ENCODE measurements at places on chromosomes 1 and 21.

DNA sequence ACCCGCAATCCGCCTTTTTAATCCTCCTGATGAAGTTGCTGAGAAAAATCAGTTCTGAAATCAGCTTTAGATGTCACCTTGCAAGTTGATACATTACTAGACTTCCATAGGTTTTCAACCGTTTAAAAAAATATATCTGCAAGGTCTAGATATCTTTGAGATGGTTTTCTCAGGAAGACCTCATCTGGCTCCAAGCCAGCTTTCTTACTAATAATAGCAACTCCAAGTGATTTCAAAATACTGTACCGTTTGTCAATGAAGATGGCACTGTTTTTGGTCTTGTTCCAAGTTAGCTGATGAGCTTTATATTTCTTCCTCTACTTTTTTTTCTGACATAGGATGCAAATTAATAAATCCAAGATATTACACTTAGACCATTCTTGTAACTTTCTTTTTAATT lies 40.3 kb downstream of the LRRC8C start:
- no peak for DNase-seq

DNA sequence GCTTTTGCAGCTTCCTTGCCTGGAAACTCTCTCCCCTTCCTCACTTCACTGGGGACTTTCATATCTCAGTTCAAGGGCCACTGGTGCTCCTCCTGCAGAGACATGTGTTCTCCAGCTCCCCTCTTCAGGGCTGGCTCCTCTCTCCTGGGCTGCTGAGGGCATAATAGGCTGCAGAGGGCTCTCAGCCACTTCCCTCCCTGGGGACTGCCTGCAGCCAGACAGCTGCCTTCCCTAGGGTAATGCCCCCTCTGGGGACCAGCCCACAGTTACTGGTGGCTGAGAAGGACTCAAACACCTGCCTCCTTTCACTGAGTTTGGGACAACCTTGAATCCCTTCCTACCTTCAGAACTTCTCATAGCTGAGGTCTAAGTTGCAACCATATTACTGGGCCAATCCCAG lies 104.8 kb upstream of the POU3F1 start:
- DNase-seq = no peak

GRCh38 chr1:111843177-111843576 lies 87.5 kb downstream of the DDX20 start:
- no peak for DNase-seq

DNA sequence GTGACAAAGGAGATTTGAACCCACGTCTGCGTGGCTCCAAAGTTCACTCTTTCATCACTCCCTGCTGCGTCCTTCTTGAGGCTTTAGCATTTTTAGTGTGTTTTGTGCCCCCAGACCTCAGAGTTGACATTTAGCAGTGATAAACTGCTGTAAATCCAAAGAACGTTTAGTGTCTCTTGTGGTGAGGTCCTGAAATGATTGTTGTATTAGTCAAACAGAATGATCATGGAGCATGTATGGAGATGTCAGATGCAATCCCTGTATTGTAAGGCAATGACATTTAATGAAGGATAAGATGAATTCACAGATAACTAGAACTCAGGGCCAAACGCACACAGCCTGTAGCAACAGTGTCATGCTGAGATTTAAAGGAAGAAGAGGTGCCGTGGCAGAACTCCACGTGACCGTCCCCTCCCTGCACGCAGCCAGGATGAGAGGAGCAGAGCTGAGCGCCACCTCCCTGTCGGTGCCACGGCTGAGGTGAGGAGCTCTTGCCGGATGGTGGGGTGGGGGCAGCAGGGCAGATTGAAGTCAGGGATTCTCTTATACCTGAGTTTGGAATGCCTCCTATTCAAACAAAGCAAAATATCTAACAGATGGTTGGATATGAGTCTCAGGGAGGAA lies 30.1 kb downstream of the NTPCR start:
- DNase-seq = no peak

GRCh38 chr1:245971711-245972085 lies 535.4 kb downstream of the SMYD3 start:
- DNase-seq = no peak

DNA sequence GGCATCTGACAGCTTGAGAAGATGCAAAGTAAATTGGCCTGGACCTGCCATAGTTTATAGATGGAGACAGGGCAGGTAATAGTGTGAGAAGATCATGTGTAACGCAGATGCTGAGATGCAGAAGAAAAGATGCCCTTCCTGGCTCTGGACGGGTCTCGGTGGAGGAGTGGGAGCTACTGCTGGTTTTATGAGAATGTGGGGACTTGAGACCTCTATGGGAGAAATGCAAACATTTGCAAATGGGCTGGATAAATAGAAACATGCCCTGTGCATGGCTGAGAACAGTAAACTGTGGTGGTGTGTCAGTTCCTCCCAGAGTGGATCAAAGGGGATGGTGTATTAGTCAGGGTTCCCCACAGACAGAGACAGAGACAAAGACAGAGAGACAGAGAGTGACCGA lies 21.9 kb downstream of the UBASH3A start:
- DNase-seq = no peak

- DNase-seq = no peak
Observed at GRCh38 chr1:5379176-5379759, 613.0 kb downstream of the NPHP4 start.

GRCh38 chr1:41381692-41382479 lies 20.7 kb downstream of the FOXO6 start:
- no peak for DNase-seq

- DNase-seq = no peak
Observed at GRCh38 chr1:206863266-206863665, 2.2 kb upstream of the IL20 start.

DNA sequence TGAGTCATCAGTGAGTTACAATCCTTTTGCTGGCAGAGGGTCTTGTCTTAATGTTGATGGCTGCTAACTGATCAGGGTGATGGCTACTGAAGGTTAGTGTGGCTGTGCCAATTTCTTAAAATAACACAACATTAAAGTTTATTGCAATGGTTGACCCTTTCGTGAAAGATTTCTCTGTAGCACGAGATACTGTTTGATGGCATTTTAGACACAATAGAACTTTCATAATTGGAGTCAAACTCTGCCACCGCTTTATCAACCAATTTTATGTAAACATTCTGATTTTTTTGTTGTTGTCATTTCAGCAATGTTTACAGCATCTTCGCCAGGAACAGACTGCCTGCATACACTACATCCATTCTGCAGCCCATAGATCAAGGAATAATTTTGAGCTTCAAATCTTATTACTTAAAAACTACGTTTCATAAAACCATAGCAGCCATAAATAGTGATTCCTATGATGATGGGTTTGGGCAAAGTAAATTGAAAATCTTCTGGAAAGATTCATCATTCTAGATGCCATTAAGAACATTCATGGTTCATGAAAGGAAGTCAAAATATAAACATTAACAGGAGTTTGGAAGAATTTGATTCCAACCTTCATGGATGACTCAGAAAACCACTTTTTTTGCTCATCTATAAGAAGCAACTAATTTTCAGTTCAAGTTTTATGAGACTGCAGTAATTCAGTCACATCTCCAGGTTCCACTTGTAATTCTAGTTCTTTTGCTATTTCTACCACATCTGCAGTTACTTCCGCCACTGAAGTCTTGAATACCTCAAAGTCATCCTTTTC lies 85.9 kb downstream of the TYW3 start:
- DNase-seq = no peak

GRCh38 chr1:29120367-29120766 lies 3.3 kb downstream of the TMEM200B start:
- DNase-seq = no peak

- DNase-seq = no peak
Observed at GRCh38 chr1:91706140-91706957, 179.6 kb downstream of the TGFBR3 start.

GRCh38 chr1:191065771-191066170 lies 588.1 kb upstream of the BRINP3 start:
- no peak for DNase-seq

- no peak for DNase-seq
Observed at GRCh38 chr1:209926045-209926444, 12.0 kb upstream of the SYT14 start.

DNA sequence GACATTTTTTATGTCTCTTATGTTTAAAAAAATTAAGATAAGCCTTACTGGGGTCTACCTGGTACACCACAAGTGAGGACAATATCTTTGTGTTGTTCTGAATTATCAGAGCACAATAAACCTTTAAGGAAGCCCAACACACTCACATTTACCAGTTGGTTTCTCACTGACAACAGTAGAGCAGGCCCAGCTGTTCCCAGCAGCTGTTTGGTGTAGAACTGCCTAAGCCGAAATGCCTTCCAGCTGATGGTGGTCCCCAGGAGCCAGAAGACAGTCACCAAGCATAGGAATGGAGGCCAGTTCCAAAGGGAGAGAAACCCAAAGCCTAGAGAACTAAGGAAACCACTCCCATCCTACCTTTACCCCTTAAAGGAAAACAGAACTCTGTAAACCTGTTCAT lies 428.6 kb upstream of the CAMK1G start:
- DNase-seq = no peak

DNA sequence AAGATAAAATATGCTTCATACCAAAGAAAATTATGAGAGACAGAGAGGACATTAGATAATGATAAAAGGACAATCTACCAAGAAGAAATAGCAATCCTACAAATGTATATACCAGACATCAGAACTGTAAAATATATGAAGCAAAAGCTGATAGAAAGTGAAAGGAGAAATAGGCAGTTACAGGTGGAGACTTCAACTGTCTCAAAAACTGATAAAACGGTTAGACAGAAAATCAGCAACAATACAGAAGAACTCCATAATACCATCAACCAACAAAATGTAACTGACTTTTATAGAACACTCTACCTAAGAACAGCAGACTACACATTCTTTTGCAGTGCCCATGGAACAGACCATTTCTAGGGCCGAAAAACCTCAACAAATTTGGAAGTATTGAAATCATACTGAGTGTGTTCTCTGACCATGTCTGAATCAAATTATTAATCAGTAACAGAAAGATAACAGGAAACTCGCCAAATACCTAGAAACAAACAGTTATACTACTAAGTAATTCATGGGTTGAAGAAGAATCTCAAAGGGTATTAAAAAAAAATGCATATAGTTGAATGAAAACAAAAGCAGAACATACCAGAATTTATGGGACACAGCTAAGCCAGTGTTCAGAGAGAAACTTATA lies 132.1 kb downstream of the RPS6KC1 start:
- no peak for DNase-seq

GRCh38 chr1:112358061-112358770 lies 37.8 kb upstream of the CTTNBP2NL start:
- DNase-seq = no peak

- no peak for DNase-seq
Observed at GRCh38 chr1:229440851-229441537, 7.1 kb upstream of the ACTA1 start.

DNA sequence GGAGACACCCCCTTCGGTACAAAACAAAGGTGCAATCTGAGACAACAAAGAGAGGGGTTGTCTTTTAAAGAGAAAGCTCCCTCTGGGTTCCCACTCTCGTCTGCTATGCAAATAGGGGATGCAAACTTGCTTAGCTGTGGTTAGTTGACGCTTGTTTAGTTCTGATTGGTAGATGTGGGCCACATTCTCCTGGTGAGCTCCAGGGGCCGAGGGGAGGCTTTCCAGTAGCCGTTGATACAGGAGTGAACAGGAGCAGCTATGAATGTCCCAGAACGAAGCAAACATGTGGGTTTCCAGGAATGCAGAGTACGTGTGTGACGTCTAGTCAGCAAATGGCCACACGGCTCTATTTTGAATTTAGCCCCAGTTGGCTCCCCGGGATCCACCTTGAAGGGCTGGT lies 14.7 kb downstream of the TFF2 start:
- no peak for DNase-seq

DNA sequence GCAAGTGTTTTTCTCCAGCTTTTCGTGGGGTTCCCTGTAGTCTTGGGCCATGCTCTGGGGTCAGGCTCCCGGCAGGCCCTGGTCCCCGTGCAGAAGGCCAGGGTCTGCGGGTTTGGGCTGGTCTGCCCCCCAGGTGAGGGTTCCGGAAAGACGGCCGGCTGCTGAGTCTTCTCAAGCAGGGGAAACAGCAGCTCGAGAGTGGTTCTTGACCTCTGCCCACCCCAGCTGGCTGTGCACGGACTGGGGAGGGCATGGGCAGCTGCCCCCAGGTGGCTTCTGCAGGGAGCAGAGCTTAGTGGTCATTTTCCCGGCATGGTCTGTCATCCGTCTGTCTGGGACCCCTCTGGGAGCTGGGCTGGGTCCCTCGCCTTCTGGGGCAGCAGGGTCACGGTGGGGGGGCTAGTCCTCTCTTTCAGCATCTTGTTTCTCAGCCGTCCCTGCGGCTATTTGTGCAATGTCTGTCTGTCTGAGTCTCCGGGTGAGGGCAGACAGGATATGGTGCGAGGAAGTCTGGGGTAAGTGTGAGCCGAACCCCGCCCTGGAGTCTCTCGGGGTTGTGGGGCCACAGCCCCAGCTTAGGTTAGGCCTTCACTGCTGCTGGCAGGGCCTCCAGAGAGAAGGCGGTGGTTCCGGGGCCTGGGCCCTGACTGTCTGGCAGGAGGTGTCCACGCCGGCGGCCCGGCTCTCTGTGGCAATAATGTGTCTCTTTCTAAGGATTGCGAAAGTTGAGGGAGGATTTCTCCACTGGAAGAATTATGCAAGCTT lies 6.1 kb downstream of the SKI start:
- DNase-seq = no peak

GRCh38 chr1:119653839-119654170 lies 5.7 kb upstream of the ZNF697 start:
- no peak for DNase-seq

DNA sequence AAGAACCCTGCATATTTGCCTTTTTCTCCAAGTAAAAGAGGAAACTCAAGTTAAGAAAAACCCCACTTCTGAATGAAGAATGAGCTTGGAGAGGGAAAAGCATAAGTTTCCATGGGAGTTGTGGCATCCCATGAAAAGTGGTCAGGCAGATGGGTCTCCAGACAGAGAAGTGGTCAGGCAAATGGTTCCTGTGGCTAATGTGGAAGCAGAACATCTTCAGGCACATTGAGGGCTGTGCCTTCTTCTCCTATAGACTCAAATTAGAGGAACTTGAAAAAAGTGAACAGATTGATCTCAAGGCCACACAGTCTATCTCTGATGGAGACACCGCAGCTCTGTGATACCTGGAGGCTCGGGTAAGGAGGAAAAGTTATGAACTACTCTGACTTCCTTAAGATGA lies 55.7 kb upstream of the KIRREL1 start:
- no peak for DNase-seq

DNA sequence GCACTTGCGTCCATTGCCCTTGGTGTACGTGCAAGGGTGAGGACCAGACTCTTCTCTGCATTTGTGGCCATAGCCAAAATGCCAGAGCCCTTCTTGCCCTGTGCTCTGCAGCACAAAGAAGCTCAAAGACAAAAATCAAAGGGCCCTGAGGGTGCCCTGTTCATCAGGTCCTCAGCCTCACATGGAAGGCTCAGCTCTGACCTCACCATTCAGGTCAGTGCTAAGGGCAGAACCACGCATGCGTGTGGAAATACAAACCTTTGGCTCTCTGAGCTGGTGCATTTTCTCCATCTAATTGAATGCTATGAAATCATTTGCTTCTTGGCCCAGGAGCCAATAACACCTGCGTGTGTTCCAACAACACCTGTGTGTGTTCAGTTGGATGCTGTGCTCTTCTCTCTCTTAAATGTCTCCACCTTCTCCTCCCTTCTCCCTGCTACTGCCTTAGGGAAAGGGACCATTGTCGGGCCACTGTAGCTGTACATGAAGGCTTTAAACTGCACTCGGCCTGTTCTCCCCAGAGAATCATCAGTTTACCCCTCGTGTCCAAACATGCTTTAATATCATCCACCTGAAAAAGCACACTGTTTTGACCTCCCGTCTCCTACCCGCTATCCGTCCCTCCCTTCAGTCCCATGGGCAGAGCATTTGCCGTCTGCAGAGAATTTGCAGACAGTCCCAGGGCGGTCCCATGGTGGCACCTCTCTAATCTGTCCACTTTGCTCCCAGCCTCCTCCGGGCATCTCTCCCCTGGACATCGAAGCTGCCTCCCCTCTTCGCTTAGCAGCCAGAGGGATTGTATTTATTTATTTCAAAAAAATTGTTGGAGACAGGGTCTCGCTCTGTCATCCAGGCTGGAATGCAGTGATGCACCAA lies 60.6 kb downstream of the EVA1C start:
- DNase-seq = no peak
